ENCODE measurements at places on chromosomes 6 and 20. TPM values are rescaled to one million over a fixed set of nuclear protein-coding genes. Genes with fewer than 3 reads are reported as not detected.
A peak's percentile ranks its signal among the peaks of the same experiment; 100 is the strongest.

The IL20RA gene
- total RNA-seq = 23.4 TPM

The ETV7 gene
- 0.04 TPM for total RNA-seq

DNA sequence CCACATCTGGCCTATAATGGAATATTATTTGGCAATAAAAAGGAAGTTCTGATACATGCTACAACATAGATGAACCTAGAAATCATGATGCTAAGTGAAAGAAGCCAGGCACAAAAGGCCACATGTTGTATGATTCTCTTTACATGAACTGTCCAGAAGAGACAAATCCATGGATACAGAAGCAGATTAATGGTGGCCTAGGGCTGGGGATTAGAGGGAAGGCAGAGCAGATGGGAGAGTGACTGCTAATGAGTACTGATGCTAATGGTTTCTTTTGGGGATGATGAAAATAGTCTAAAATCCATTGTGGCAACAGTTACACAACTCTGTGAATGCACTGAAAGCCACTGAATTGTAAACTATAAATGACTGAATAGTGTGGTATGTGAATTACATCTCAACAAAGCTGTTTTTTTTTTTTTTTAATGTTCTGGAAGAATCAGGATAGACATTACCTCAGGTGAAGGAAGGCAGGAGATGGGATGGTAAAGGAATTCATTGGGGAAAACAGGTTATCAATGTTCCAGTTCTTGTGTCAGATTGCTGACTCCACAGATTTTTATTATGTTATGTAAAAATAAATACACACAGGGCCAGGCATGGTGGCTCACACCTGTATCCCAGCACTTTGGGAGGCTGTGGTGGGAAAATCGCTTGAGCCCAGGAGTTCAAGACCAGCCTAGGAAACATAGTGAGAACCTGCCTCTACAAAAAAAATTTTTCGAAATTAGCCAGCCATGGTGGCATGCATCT, 8.9 kb upstream of the SOX12 start:
- no peak overlapping the region for H3K27ac ChIP-seq
- peaks cover 5% of the 10 kb centered on the region for H3K36me3 ChIP-seq
- no peaks in the 10 kb centered on the region for H3K27me3 ChIP-seq
- no peak overlapping the region for H3K4me3 ChIP-seq

The MOG gene
- total RNA-seq = not detected

The EYS gene
- 1.1 TPM for total RNA-seq

The FILIP1 gene
- 48.9 TPM for total RNA-seq

DNA sequence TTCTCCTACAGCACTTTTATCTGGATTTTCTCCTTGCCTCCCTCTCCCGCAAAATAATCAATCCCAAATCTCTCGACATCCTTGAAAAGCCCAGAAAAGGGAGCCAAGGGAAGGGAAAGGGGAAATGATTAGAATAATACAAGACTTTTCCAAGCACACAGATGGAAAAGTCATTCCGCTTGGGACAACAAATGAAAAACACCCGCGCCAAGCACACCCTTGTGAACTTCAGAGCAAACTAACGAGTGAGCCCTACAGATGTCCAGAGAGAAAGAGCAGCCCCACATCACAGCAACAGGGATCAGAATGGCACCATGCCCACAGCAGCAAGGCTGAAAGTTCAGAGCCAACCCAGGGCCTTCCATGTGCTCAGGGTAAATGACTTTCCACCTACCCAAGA, 49.6 kb downstream of the NINL start:
- peak overlapping the region; percentile 75 for H3K27ac ChIP-seq
- DNase-seq = peak; percentile 93
- no peaks in the 10 kb centered on the region for H3K27me3 ChIP-seq

The ENPP5 gene
- total RNA-seq = 4.7 TPM

DNA sequence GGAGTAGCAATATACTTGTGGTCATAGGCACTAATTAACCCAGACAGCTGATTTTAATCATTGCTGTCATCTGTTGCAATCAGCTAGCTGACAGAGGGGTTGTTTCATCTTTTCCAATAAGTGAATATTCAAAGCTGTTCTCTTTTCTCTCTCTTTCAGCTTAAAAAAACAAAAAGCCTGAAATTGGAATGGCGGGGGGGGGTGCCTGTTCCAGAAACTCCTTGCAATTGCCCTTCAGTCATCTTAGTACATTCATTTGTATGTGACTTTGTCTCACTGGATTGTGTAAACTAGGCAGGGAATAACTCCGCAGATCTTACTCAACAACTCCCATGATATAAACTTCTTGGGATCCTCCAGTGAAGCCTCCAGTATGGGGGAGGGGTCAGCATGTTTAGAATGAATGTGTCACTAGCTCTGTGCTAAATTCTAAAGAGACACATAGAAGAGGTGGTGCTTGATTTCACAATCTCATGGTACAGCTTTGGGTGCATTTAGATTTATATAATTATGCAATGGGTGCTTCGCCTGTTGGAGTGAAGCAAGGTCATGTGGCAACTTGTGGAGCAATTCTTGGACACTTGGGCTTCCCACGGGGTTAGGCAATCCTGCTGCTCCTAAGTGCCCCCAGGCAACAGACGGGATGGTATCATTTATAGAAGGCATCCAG, 40.1 kb downstream of the SLC24A3 start:
- H3K4me1 ChIP-seq = peaks cover 10% of the 10 kb centered on the region
- no peak for DNase-seq
- no peak overlapping the region for H3K4me3 ChIP-seq
- H3K27ac ChIP-seq = no peak overlapping the region

Data from muscle of leg (tissue), 16 donors.